CD4-positive, alpha-beta T cell treated with Interleukin-4 for 4 hours (primary cell): ENCODE measurements at places on chromosomes 6 and 20.

DNA sequence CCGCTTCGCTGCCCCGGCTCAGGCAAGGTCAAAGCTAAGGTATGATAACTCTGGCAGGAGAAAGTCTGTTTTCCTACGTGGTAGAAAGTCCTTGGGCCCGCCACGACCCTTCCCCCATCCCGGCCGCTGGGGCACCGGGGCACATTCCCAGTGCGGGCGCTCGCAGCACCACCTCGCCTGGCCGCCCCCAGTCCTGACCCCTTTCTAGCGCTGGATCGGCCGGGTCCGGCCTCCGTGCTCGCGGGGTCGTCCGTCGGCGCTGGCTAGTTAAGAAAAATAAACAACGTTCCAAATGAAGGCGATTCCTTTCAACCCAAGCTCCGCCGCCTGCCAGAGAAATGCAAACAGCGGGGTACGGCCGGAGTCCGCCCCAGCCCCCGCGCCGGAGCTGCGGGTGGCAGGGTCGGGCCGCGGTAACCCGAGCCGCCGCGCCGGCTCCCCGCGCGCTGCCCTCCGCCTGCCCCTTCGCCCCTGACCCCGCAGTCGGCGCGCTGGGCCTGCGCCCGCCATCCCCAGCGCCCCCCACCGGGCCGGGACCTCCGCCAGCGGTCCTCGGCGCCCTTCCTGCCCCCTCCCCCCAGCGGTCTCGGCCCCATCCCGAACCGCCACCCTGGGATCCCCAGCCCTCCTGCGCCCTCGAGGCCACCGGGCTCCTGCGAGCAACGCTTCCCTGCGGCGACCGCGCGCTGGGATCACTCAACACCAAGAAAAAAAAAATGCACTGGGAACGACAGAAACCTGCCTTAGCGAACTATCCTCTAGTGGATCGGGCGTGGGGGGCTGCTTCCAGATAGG, 37.6 kb downstream of the NCR2 start:
- DNase-seq = no peak

DNA sequence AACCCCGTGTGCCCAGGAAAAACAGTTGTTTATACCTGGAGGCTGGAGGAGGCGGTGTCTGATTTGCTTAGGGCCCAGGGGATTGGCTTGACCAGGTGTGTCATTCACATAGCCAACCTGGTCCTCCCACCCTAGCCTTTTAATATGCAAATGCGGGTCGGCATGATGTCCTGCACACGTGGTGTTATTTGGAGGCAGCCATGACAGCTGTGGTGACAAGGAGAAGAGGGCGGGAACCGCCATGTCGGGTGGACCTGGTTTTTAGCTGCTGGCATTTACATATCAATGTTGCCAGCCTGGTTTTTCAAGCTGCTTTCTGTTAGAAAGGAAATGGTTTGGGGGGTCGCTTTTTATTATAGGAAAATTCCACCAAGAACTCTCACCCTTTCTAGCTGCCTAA, 291.4 kb upstream of the QKI start:
- no peak for DNase-seq

GRCh38 chr6:158536891-158537798, 22.7 kb upstream of the TMEM181 start:
- no peak for DNase-seq

GRCh38 chr6:125738276-125738675, 11.2 kb upstream of the HEY2 start:
- DNase-seq = no peak

DNA sequence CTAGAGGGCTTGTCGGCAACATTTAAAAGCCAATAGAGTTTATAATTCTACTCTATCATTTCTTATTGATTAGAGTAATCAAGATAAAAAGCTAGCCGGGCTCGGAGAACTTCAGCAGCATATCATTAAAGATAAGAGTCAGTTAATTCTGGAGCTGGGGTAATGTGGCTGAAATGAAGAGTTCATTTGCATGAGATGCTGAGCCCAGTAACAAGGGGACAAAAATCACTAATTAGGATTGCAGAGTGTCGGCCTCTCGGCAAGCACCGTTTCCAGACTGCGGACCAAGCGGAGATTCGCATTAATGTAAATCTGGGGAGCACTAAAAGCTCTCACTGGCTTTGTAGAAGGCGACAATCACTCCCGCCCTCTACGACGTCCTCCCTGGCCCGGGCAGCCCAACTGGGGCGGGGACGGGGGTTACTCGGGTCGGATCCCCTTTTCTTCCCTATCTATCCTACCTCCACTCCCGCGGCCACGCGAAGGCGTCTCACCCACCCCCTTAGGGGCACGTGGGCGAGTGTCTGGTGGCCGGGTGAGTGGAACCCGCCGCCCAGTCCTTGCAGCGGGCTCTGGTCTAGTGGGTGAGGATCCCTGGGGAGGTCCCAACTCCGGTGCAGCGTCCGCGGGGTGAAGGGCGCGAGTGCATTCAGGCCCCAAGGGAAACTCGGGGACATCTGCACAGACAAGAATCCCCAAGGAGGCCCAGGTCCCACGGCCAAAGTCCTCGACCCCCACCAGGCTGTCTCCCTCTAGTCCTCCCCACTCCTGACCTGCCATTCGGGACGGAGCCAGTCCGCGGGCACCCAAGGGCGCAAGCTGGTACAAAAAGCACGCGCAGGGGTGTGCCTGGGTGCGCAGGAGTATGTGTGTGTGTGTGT, 42.2 kb upstream of the OSTM1 start:
- no peak for DNase-seq

DNA sequence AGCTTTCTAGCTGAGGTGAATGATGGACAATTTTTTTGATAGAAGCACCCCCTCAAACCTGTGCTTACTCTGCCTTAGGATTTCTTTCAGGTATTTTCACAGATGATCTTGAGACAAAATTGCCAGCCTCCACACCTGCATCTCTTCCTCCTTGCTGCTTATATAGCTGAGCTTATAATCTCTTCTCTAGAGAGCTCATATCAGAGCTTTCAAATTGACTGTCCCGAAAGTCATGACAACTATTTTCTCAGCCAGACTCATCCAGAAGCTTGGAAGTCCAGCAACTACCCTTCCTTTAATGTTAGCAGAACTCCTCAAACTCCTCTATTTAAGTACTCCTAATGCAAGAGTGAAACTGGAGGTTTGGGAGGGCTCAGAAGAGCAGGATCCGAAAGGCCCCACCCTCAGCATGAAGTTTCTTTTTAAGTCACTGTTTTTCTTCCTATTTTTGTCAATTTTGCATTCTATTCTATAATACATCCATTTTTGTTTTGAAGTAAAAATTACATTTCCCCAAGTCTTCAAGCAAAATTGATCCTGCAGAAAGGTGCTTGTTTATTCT, 12.7 kb downstream of the CGA start:
- no peak for DNase-seq

DNA sequence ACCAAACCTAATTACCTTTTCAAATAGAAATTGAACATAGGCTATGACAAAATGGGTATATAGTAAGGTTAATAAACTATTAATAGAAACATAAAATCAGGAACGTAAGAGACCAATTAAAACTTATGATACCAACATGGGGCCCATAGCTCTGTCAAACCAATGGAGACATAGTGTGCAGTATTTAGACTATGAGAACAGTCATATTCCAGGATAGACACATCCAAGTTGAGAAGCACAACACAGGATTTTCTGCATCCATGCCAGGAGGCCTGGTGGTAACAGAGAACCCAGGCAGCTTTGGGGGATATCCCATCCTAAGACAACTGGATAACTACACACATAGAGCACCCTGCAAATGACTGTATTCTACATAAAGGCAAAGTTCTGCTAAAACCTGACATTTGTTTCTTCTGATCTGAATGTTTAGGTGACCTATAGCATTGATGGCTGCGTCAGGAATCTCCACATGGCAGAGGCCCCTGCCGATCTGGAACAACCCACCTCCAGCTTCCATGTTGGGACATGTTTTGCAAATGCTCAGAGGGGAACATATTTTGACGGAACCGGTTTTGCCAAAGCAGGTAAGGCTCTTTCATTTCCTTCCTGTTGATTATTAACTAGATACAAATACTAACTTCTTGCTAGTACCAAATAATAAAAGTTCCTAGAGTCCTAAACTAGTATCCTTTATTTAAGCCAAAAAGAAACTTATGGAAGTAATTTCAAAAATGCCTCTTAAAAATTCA, 202.7 kb downstream of the ARHGAP18 start:
- DNase-seq = no peak

GRCh38 chr6:87342829-87343228, 1.8 kb upstream of the C6orf163 start:
- DNase-seq = no peak

DNA sequence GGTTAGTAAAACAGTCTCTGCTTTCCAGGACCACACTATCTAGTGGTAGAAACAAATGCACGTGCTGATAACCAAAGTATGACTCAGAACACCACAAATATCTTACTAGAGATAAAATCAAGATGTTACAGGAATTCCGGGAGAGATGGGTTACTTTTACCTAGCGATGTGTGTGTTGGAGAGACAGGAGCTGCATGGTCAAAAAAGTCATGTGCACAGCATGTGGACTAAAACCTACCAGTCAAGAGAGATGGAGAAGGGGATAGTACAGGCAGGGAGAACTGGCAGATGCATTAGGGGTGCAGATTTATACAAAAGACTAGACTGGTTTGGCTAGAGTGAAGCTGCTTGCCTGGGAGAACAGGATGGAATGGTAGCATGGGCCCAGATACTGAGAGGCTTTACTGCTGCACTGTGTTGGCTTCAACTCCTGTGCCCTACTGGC, 75.3 kb upstream of the MRAP2 start:
- no peak for DNase-seq

GRCh38 chr6:155828989-155829388, 373.4 kb upstream of the NOX3 start:
- no peak for DNase-seq

GRCh38 chr20:34825530-34826362, at the start of gene NCOA6:
Gene NCOA6 (minus strand): TSS chr20:34825651. CDS start chr20:34782355, 43,296 bp downstream.
- peak; percentile 79 for DNase-seq

DNA sequence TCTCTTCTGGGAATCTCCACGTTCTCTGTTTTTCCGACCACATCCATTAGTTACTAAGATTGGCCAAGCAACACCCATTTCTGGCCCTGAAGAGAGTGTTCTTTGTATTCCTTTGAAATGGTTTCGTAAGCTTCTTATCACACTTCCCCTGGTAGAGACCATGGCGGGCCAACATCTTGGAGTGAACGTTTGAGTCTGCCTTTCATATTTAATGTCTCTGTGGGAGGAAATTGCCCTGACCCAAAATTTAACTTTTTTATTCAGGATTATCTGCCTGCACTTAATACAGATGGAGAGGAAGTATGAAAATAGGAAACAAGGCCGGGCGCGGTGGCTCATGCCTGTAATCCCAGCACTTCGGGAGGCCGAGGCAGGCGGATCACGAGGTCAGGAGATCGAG, 177.0 kb upstream of the SNX9 start:
- no peak for DNase-seq

- no peak for DNase-seq
Measured at GRCh38 chr6:8029243-8029870, 34.8 kb downstream of the BLOC1S5 start.

GRCh38 chr6:107833136-107833535, 9.0 kb upstream of the SCML4 start:
- DNase-seq = no peak

- peak; percentile 13 for DNase-seq
Measured at GRCh38 chr20:24148372-24148771, 159.8 kb upstream of the GGTLC1 start.

DNA sequence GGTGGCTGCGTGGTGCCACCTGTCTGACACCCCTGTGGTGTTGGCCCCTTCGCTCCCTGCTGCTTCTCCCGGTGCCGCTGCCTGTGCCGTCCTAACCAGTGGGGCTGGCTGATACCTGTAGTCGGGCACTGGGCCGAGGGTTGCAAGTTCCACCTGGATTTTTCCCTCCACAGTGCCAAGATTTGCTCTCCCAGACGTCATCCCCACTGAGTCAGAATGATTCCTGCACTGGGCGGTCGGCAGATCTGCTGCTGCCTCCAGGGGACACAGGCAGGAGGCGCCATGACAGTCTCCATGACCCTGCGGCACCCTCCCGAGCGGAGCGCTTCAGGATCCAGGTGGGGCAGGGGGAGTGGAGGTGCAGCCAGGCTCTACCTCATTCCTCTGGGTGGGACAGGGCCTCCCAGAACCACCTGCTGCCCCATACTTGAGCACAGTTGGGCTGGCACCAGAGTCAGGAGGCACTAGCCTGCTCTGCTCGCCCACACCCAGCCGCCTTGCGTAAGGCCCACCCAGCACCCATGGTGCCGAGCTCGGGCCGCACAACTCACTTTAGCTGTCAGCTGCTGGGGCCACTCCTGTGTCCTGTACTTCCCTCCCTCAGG, 60.2 kb downstream of the TCP11 start:
- no peak for DNase-seq
